H54 (cell line): ENCODE measurements at places on chromosomes 12 and 14.

DNA sequence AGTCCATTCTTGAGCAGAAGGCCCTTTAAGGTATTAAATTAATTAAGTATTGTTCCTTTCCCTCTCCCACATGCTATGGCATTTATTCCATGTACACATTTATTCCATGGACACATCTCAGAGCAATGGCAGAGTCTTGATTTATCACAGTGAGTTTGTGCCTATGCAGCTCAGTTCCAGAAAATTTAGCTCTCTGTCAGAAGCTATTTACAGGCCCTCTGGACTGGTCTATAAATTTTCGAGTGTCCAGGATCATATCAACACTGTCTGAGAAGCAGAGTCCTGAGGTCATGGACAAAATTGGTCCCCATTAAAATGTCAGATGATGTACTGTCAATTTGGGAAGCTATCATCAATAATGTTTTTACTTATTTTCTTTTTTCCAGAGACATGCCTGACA is 65.5 kb downstream of the TTC7B start:
- no peak for DNase-seq

- no peak for DNase-seq
Measured at GRCh38 chr14:52296378-52296777, 17.7 kb upstream of the PTGER2 start.

DNA sequence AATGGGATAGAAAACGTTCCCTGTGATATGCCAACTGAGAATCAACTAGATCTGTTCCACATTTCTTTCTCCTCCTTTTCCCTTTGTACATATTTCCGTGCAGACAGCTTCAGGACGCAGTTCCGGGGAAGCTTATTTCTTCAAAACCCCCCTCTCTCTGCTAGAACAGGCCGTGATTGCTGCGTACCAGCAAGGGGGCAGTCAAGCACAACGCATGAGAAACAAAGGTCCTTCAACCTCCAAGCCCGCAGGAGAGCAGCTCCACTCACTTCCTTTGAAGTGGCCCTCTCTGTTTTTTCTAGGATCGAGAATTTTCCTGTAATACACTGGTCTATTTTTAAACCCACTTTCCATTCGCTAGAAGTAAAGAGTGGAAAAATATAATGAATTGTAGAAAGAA is 80.8 kb downstream of the ZNF664 start:
- no peak for DNase-seq

GRCh38 chr12:51033457-51034089 is 7.4 kb upstream of the SLC11A2 start:
- DNase-seq = no peak

GRCh38 chr12:27524494-27524835 is 459 bp downstream of the PPFIBP1 start:
- no peak for DNase-seq

DNA sequence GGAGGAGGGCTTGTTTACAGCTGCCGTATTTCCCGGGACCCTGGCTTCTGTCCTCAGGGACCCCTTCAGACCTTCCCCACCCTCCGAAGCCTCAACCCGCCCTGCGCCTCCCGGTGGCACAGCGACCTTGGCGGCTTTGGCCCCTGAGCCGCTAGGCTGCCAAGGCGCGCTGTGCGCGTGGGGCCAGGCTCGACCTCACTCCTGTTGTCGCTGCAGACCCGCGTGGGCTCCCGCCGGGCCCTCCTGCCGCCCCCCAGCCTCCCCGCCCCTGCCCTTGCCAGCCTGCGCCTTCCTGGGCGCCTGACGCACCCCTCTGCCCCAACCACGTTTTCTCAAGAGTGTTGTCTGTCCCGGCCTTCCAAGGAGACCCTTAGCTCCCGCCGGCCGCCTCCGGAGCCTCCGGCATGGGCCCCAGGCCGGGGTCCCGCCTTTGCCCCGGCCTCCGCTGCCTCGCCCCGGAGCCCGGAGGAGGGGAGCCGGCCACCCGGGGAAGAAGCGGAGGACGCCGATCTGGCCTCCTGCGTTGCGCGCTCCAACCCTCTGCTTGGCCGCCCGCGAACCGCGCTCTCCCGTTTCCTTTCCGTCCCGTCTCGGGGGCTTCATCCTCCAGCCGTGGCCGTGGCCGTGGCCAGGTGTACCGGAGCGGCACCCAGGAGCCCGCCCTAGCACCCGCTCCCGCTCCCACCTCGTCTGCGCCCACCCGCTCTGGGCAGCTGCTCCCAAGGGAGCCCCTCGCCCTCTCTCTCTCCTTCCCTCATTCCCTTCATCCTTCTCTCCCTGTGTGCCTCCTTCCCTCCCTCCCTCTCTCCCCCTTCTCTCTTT is 19.9 kb downstream of the PPP2R5C start:
- DNase-seq = no peak

DNA sequence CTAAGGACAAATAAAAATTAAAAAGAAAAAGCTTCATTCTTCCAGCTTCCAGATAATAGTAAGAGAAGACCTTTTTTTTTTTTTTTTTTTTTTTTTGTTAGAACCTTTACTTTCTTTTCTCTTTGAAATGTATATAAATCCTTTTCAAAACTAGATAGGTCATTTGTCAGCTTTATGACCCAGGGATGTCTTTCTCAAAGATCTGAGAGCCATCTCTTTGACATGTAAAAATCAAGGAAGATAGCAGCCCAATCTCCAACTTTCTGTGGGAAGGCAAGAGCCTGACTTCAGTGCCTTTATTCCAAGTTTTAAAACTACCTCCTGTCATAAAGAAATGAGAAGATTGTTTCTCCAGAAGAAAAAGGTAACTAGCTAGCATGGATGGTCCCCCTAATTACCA is 203.3 kb upstream of the LRFN5 start:
- DNase-seq = no peak

DNA sequence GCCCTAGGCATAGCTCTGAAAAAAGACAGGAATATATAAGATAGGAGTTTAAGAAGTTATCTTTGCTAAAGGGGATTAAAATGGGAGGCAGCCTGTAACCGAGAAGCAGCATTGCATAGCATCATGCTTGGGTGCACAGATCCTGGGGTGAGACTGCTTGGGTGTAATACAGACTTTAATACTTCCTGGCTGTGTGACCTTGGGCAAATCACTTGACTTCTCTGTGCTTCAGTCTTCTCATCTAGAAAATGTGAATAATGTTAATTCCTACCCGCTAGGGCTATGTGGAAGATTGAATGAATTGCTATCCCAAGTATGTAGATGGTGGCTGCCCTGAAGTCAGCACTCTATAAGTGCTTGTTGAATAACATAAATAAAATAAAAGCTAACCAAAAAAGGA is 204.5 kb downstream of the TMEM132C start:
- DNase-seq = no peak

- no peak for DNase-seq
Measured at GRCh38 chr12:49925433-49926204, 21.9 kb upstream of the FAIM2 start.

DNA sequence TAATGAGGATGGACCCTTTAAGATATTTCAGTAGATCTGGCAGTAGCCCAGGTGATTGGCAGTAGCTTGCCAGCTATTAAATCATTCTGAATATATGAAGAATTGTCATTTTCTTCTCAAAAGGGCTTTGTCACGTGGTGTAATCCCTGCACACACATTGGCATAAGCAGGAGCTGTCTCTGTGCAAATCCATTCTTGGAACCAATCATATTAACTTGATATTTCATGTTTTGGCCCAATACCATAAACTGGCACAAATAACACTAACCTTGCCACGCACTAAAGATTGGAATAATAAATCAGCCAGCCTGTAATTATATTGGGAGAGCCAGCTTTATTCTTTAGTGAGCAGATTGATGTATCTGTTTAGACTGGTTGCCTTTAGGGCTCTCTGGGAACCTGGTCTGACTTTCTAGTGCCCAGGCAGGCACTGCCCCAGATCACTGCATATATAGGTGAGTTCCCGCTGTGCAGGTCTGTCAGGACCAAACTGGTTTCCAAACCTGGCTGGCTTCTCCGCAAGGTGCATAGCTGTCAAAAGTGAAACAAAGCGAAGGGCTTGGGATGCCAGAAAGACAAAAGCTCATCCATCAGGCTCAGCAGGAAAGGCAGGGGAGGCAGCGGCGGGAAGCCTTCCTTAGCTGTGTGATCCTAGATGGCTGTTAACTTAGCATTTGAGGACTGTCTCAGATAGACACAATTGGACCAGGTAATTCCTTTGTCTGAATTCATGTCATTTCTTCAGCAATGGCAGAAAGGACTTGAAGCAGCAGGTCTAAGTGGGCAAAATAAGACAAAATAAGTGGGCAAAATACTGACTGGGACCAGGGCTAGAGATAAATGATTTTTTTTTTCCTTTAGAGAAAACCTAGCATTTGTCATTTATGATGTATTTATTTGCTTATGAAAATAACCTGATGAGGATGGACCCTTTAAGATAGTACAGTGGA is 128.8 kb upstream of the DYRK2 start:
- no peak for DNase-seq

DNA sequence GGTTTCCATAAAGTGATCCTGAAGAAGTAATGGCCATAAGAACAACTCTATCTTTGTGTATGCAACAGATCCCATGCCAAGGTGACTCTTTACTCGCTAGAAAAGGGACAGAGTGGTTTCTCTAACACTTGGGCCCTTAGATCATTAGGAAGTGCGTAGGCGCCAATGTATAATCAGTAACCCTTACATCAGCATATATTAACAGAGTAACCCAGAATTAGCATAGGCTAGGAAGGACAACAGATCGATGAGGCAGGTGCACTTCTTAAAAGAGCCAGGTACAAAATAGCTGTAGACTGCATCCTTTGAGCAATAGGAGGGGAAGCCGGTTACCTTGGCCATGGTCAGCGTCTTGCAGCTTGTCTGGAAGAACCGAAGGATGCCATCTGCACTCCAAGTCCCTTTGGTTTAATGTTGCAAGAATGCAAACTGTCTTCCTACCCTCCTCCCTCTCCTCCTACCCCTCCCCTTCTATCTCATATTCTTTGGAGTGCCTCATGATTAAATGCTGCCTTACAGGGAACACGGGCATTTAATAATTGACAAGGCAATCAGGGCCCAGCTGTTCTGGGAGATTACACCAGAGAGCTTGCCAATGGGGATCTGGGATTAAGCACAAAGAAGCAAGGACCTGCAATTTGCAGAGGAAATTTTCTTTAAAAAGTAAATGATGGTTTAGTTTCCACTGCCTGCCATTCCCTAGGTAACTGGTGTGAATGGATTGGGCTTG is 8.0 kb downstream of the GSG1 start:
- no peak for DNase-seq

GRCh38 chr12:55915482-55915859 is 12.2 kb downstream of the PYM1 start:
- DNase-seq = no peak

DNA sequence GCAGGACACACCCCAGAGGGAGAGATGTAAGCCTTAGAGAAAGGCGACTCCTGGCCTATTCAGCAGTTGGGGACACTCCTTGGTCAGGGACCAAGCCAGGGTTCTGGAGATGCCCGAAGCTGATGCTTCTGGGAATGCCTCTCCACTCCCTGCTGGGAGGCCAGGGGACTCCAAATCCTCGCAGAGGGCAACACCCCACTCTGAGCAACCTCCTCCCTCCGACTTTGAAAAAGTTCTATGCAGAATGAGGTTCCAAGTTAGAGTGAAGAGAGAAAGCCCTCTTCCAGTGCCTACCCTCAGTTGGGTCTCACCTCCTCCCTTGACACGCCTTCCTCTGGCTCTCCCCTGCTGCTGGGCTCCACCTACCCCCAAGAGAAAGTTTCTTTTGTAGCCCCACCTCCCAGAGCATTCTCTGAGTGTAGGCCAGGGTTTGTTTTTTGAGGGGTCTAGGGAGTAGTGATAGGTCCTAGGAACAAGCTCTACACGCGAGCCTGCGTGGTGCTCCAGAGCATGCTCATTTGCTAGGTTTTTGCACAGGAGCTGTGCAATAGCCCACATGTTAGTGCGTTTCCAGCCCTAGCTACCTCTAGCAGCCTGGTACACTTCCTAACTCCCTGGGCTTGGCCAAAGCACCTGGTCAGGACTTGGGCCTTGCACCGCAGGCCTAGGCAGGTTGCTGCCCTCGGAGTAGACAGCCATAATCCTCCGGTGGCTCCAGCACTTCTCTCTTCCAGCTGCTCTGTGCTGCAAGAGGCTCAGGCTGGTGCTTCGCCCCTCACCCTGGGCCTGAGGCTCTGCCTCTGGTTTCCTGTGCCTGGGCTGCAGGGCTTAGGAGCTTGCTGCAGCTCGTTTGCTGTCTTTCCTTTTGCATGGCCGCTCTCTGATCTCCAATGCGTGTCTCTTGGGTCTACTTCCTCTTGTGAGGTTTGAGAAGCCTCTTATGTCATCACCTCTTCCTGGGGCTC is 590 bp upstream of the CEBPE start:
- no peak for DNase-seq
